ENCODE measurements at places on chromosomes 6 and 20.
A peak's percentile ranks its signal among the peaks of the same experiment; 100 is the strongest.

- no peak for DNase-seq
Measured at GRCh38 chr6:63897459-63897858, 261.9 kb downstream of the PHF3 start.

GRCh38 chr6:103784117-103784516, 1075.6 kb downstream of the HACE1 start:
- no peak for DNase-seq

DNA sequence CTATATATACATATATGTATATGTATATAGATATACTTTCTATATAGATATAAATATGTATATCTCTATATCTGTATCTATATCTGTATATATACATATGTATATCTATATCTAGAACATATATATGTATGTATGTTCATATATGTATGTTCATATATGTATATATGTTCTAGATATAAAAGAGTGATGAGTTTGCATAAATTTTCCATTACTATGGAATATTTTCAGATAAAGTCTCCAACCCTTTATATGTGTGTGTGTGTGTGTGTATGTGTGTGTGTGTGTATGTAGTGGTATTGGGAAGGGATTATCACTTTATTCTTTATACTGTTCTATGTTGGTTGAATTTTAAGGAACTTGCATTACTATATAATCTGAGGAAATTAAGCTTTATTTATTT, 33.3 kb downstream of the SYNE1 start:
- no peak for DNase-seq

DNA sequence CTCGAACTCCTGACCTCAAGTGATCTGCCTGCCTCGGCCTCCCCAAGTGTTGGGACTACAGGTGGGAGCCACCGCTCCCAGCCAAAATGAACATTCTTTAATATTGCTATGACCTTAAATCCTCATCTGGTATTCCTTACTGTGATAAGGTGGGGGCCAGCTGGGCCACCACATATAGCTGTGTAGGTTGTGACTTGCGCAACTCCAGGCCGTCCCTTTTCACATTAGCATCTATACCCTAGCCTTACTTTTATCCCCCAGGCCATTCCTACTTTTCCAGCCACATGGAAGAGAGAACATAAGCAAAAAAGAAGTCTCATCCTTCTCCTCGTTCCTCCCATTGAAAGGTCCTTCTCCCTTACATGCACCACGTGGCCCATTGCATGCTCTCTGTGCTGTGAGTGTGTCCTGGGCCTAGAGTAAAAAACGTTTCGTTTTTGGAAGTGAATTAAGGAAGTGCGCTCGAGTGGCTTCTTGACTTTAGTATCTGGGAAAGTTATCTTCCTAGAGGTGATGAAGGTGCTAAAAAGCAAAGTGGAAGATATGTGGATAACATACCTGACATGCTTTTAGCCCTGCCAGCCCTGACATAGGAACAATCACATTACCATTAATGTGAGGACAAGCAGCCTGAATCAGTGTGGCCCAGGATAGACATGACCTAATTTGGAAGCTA, 56.8 kb upstream of the KIF13A start:
- DNase-seq = no peak

DNA sequence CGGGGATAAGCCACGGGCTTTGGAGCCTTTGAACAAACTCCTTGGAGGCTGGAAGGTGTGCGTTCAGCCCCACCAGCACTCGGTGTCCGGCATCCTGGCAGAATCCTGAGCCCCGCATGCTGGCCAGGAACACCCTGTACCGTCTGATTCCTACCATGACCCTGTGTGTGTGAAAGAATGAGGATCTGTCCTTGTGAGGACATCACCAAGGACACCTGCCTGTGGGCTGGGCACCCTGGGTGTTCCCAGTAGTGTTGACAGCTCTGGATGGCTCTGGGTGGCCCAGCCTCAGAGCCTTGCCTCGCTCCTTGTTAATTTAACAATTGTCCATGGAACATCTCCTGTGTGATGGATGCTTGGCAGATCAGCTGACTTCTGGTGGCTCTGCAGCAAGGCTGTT, 234.3 kb downstream of the QKI start:
- DNase-seq = no peak

- DNase-seq = no peak
Measured at GRCh38 chr6:55651015-55651414, 72.0 kb upstream of the HMGCLL1 start.

DNA sequence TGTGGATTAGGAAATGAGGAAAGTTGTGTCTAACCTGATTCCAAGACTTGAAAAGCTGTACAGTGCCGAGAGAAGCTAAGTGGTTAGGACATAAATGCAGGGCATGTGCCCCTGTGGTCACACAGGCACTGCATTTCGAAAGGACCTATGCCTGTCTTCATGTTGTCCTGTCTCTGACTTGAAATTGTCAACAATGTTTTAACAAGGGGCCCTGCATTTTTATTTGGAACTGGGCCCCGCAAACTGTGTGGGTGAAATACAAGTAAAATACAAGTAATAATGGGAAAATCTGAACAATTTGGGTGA, 38.8 kb downstream of the MRS2 start:
- no peak for DNase-seq

DNA sequence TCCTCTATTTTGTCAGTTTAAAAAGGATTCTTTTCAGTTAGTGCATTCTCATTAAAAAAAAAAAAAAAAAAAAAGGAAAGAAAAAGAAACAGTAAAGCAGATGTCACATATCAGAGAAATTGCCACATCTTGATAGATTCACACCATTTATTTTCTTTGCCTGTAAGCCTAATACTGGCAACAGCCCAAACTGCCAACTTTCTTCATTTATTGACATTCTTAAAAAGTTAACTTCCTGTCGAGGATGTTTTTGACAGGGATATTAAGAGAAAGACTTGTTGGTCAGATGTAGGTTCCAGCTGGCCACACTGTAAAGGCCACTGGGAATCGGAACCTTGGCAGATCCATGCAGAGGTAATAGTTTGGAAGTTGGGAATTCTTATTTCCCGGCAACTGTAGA, 332.6 kb downstream of the NRN1 start:
- no peak for DNase-seq

DNA sequence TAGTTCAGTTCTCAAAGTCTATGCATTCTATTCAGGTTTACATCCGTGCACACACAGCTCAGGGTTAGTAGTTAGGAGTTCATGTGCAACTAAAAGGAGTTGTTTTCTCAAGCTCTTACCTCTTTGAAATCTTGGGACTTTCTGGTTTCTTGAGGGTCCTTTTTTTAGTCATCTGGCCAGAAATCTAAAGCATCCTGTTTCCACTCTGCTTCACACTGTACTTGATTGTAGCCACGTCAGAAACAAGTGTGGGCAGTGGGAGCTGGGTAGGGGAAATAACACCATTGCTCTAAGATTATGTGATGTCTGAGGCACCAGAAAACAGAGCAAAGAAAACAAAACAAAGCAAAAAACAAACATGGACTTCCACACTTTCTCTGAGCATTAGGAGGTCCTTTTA, 58.3 kb downstream of the HDGFL1 start:
- DNase-seq = no peak

DNA sequence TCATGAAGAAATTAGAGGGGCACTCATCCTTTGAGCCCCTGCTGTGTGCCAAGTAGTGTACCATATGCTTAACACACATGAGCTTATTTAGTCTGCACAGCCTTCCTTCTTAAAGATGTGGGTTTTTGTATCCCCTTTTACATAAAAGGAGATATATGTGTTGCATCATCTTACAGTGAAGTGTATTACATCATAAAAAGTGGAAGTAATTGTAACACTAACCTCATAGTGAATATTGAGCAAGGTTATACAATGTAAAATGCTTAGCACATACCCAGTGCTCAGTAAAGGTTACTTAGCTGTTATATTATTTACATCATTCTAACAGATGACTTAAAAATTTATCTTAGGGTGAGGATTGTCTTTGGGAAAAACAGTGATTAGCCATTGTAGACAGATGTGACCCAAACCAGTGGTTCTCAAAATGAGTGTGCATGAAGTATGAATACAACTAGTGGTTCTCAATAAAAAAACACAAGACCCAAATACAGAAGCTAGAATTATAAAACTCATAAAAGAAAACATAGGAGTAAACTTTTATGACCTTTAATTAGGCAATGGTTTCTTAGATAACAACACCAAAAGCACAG, 3.8 kb upstream of the PIGU start:
- no peak for DNase-seq

DNA sequence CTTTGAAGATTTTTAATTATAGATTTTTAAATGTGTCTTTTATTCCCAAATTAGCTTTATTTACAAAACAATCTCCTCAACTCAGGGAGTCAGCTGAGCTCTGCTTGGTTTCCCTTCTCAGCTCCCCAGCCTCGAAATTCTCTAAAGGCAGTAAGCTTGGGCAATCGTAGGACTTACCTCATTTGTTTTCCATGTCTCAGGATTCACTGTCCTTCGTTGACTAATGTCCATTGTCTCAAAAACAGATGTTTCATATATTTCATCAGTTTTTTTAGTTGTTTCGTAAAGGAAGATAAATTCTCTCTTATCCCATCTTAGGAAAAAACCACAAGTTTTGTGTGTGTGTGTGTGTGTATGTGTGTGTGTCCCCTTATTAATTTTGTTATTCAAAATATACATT, 102.2 kb upstream of the ADGRF1 start:
- DNase-seq = no peak

GRCh38 chr6:96611342-96611991, 48.5 kb downstream of the FHL5 start:
- peak; percentile 16 for DNase-seq

DNA sequence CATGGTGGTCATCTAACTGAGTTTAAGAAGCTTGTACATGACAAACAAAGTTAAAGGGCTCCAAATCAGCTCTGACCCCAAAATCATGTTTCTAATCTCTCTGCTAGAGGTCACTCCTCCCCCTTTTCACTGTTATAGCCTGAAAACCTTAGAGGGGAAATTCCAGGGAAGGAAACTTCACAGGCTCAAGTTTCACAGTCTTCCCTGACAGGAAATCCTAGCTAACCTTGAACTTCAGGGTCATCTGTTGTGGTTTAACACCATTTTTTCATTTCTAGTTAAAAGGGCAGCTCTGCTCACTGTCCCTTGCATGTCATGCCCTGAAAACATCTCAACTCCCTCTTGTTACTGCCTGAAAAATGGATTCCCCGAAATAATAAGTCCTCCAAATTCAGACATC, 104.4 kb upstream of the BMP2 start:
- no peak for DNase-seq

GRCh38 chr20:55200317-55200716, 724.9 kb downstream of the DOK5 start:
- DNase-seq = no peak
